ENCODE measurements at places on chromosomes 2 and 18.

GRCh38 chr2:195532255-195532627 is 124.8 kb upstream of the SLC39A10 start:
- no peak for DNase-seq

- DNase-seq, result no peak
Measured at GRCh38 chr18:29188760-29189159, 1011.8 kb upstream of the CDH2 start.

- no peak for DNase-seq
Measured at GRCh38 chr2:191526536-191526935, 151.4 kb upstream of the NABP1 start.

DNA sequence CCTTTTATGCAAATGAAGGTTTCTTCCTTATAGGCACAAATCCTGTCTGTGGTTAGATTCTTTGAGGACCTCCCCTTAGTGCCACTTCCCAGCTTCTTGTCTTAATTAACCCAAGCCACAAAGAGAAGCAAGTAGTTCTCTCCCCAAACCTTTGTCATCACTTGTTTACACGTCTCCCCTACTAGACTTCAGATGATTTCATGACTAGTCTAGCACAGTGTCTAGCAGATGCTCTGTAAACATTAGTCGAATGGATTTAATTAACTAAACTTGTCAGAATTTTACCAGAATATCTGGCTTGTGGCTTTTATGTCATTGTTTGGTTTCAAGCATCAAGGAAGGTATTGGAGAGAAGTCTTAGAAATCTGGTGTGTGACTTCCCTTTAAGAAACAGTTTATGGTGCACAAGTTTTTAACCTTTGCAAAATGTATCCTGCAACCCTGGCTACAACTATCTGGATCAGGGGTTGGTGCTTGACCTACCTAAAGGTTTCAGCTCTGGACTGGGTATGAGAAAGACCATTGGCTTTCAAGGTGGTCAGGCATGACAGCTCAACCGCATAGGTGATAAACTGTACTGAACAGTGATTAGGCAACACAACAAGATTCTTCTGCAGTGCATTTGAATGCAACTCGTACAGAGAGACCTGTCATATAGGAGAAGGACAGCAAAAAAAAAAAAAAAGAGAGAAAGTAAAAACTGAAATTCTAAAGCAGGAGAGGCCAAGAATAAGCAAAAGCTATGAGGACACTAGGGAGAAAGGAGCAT is 93.2 kb upstream of the CCDC150 start:
- no peak for DNase-seq

GRCh38 chr2:174327841-174328113 is 7.0 kb upstream of the SP9 start:
- DNase-seq, result no peak

- DNase-seq, result no peak
Measured at GRCh38 chr2:152718909-152719645, 657 bp downstream of the ARL6IP6 start.

DNA sequence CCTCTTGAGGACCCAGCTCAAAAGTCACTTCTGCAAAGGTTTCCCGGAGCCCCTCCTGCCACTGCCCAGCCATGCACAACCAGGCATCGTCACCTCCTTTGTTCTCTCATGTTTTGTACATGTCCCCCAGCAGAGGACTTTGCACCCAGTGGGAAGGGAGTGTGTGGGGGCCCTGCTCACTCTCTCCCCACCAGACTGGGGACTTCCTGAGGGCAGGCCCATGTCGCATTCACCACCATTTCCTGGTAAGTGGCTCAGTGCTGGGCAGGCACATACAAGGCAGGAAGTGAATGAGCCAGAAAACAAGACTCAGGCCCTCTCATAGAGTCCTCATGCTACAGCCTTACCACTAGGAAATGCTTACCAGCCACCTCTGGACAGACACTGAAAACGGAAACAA is 18.9 kb downstream of the MRPL35 start:
- DNase-seq, result no peak

DNA sequence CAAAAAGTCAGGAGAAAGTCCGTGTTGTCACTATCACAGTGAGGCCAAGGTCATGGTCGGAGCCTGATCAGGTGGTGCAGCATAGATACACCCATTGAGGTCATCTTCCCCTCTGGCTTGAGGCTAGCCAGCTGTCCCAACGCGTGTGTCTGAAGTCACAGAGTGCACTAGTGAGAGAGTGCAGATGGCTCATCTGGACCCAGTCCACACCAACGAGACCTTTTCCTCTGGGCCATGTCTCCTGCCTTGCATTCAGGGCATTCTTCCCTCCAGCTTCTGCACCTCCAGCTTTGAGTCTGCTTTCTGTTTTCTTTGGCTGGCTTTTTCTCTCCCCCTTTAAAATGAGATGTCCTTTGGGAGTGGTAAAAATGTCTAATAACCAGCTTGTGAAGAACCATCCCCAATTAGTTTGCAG is 146.9 kb downstream of the TDRD15 start:
- DNase-seq, result no peak

DNA sequence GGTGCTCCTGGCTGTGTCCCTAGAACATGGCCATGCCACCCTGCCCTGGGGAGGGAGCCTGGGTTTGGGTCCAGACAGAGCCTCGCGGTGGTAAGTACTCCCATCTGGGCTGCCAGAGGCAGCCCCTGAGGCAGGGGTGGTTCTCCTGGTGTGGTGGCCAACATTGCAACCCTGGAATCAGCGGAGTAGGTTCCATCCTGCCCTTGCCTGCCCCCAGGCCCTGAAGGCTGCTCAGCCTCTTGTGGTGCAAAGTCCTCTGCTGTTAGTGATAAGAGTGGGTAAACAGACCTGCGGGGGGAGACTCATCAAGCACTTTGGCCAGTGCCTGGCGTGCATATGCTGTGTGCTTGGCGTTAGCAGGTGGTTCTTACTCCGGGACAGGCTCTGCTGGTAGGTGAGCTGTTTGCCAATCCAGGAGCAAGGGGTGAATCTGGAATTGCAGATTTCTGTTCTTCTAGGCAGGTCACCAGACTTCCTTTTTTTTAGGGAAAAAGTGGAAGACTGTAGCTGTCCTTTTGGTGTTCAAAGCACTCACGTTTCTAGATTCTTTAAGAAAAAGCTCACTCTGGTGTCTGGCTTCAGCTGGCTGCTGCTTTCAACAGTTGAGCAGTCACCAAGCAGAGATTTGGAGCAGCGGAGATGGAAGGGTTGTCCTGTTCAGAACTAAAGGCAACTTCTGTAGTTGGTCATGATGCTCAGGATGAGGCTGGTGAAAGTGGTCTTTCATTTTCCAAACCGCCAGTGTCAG is 3.2 kb downstream of the CNNM3 start:
- DNase-seq, result no peak

GRCh38 chr2:201930831-201931230 is 102.8 kb upstream of the FZD7 start:
- DNase-seq, result no peak

DNA sequence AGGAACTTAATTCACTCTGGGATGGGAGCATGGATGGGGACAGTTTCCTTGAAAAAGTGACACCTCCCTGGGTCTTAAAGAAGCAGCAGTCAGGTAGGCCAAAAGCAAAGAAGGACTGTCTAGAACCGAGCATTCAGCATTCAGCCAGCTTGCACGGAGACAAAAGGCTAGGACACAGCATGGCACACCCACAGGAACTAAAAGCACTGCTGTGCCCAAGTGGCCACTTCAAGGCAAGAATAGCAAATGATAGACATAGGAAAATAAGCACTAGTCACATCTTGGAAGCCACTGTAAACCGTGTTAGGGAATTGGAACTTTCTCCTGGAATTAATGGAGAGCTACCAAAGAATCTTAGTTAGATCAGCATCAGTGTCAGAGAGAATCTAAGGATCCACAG is 47.0 kb downstream of the LRP2 start:
- no peak for DNase-seq

DNA sequence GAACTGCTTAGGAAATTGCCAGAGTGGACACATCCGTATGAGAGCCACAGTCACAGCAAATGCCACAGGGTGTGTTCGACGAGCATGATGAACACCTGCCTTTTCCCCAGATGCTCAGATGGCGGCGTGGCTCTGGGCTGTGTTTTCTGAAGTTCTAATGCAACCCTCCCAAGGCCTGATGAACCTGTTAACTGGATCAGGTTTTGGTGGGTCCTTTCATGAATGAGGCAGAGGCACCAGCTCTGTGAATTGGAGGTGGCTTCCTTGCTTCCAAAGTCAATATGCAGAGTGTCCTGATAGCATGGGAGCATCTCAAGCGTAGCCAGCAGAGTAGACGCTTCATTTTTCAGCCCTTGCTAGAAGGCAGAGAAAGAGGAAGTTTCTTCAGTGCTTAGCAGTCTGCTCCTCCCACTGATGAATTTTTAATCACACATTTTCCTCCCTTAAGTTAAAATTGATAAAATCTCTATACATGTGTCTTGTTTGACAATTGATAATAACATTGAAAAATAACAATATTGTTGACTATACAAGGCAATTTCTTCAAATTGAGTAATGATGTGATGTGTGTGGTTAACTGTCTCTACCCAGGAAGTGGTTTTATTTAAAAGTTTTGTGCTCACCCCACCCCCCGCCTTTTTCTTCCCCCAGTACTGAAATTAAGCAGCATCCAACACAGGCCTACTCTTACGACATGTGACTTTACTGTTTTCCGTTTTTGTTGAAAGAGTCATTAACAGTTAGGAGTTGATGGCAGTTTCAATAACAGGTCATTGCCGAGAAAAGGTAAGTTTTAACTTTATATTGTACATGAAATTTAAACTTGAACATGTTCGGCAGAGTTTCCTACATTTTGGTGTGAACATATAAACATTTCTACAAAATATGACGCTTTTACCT is at the start of gene ARHGAP15:
ARHGAP15 (plus strand) TSS at position 739 of the 900 bp plus-strand sequence.
- DNase-seq, result peak; percentile 7

DNA sequence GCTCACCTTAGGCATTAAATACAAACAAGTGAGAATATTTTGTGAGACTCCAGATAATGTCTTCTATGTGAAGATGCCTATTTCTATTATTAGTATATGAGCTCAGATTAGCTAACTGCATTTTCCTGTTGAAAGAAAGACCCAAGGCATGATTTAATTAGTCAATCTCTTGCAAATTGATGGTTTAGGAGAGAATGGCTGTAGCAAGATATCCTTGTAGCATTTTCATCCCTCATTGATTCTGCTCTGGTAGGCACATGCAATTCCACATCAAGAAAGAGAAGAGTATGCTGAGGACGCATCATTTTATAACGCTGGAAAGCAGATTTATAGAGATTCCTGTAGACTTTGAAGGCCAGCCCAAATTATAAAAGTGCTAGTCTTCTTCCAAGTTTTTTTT is 332.0 kb downstream of the SOX11 start:
- no peak for DNase-seq

DNA sequence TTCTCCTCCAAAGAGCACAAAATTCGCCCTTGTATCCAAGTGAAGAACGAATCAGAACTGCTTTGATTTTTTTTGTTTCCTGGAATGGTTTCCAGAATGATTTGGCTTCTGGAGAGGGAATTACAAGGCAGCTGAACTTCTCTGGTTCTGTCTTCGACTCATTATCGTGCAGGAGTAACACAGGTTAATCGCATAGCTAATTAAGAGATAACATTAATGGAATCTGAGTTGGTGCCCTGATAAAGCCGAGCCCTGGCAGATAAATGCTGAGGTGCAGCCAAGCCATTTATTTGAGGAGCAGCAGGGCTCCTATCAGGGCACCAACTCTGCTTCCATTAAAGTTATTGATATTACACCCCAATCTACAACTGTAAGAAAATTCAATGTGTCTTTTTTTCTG is 433.7 kb downstream of the ZNF521 start:
- DNase-seq, result no peak

- no peak for DNase-seq
Measured at GRCh38 chr2:186503827-186504606, 18.0 kb downstream of the ZC3H15 start.

DNA sequence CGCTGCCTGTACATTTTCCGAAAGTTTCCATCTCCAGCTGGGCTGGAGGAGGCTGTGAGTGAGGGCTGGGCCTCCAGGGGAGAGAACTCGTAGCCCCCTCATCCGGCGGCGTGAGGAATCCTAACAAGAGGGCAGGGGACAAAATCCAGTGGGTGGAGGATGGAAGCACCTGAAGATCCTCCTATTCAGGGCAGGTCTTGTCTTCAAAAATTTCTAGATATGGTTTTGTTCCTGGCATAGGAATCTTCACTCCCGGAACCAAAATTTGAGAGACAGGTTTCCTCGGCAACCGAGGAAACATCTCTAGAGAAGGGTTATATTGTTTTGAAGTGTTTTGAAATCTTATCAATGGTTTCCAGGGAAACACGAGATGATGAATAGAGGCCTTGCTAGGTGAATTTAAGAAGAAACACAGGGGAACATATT is 136.7 kb downstream of the SH3BP4 start:
- DNase-seq, result no peak

DNA sequence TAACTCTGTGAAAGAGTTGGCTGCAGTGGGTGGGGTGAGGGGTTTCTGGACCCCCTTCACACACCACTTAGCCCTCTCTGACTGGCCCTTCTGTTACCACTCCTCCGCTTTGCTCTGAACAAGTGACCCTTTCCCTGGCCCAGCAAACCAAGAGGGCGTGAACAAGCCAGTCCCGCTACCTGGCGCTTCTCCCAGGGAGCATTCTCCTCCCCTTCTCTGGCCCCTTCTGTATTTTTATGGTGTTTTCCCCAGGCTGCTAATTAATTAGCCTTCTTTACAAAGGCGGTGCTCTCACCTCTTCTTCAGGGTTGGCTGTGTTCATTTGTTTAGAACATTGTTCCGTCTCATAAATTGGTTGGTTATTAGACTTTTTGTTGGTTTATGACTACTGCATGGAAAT is 180.1 kb downstream of the MGAT5 start:
- DNase-seq, result no peak

Measured in activated naive CD4-positive, alpha-beta T cell (primary cell).